ENCODE measurements at places on chromosomes 13 and 19. TPM values are rescaled to one million over a fixed set of nuclear protein-coding genes. Genes with fewer than 3 reads are reported as not detected.

The C2CD4C gene
- total RNA-seq = 0.96 TPM

The LRRC4B gene
- 35.9 TPM for total RNA-seq

The ZNF540 gene
- total RNA-seq = 3.4 TPM

DNA sequence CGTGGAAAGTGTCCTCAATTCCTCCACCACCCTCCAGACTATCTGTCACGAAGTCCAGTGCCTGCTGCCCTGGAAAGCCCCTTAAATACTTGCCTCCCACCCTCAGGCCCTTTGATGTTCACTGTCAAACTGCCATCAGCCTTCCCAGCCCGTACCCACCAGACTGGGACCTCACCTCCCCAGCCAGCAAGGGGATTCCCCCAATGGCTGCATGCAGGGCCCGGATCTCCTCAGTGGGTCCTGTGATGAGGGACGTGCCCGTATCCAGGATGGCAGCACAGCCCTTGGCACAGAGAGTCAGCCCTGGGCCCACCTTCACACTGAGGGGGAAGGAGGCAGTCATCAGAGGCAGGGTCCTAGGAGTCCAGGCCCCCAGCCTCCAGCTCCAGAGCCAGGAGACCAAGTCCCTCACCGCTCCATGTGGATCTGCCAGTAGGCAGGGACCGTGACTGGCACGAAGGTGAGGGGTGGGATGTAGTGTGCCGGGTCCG, 6.1 kb downstream of the NAPSA start:
- no peak for DNase-seq

GRCh38 chr19:29787281-29787680, 24.5 kb upstream of the CCNE1 start:
- no peak for DNase-seq

DNA sequence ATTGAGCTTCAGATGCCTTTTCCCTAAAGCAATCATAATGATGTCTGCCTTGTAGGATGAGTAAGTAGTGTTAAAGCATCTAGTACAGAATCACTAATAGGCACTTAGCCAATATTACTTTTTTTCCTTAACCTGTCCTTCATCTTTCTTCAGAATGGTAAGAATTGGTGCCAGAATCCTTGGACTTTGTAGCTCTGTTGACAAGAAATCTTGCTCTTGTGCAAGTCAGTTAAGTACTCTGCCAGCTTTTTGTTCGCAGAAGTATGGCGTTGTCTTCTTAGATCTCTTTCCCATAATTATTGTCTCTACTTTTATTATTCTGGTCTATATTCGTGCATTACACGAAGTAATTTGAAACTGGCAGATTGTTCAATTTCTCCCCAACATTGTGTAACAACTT, 554.5 kb downstream of the PCDH9 start:
- DNase-seq = no peak

GRCh38 chr19:16180611-16181010, 4.6 kb upstream of the FAM32A start:
- DNase-seq = peak; percentile 96

GRCh38 chr13:96862093-96862492, 132.2 kb downstream of the OXGR1 start:
- no peak for DNase-seq

DNA sequence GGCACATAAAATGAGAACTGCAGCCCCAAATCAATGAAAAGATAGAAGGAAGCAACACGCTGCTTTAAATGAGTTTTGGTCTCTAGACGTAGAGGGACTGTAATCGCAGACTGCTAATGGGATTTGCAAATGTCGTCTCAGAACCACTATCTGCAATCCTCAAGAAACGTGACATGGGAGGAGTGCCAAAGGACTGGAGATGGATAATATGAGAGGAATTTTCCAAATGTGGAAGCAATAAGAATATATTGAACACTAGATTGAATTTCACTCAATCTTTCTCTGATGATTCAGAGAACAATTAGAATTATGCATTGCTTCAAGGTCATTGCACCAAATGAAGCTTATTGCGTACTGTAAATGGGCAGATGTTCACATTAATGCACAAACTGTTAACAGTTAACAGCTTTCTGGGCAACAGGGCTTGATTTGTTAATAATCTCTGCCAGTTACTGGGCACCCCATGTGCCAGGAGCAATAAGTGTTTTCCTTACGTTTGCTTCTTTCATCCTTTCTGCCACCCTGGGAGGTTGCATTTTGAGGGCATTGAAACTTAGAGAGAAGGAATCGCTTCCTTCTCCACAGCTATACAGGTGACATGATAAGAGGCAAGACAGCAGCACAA, 62.8 kb upstream of the WASF3 start:
- DNase-seq = no peak

GRCh38 chr13:43448605-43449336, 338.0 kb downstream of the ENOX1 start:
- DNase-seq = no peak

- DNase-seq = no peak
Observed at GRCh38 chr13:67632590-67632989, 402.5 kb upstream of the PCDH9 start.

DNA sequence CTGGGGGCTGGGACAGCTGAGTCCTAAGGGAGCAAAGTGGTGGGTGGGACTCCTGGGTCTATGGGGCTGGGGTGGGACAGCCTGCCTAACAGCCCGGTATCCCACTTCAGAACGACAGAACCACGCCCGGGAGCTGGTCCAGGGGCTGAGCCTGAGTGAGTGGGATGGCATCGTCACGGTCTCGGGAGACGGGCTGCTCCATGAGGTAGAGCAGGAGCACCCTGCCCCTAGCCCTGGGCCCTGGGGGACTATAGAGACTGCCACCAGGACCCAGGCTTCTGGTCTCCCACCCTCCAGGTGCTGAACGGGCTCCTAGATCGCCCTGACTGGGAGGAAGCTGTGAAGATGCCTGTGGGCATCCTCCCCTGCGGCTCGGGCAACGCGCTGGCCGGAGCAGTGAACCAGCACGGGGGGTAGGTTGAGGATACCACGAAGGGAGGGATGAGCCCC, 8.6 kb downstream of the SPHK2 start:
- no peak for DNase-seq

DNA sequence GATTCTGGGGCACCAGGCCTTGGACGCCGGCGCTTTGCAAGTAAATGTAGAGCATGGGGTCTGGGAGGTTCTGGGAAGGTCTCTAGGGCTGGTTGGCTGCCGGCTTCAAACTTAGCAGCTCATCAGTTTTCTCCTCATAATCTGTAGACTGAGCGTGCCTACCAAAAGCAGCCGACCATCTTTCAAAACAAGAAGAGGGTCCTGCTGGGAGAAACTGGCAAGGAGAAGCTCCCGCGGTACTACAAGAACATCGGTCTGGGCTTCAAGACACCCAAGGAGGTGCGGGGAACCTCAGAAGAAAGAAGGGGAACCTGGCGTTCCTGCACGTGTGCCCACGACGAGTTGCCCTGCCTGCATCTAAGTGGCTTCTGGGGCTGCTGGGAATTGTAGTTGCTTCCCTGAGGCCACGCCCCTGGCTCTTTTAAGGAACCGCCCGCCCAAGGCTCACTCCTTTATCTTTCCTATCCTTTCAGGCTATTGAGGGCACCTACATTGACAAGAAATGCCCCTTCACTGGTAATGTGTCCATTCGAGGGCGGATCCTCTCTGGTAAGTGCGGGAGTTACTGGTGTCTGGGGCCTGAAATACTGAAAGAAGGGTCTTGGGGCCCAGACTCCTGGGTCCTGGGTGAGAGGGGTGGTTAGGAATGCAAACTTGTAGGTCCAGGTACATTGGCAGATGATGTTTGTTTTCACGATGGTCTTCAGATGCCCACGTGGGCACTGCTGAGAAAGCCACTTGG, 984 bp downstream of the RPS11 start:
- DNase-seq = peak; percentile 69

DNA sequence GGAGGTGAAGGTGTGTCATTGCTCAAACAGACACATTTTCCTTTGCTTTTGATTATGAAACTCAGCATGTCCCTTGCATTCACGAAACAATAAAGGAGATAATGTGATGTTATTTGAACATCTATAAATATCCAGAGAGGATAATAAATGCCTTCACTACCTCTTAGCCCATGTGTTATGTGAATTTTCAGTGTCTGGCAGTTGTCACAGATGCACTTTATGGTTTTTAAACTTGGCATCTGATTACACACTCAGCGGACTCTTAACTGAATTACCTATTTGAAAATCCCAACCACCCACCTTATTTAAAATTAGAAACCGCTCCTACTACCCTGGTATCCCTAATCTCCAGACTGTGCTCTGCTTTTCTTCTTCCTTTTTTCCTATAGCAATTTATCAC, 254.2 kb downstream of the COG6 start:
- no peak for DNase-seq

- DNase-seq = peak; percentile 74
Observed at GRCh38 chr13:36030670-36031331, 100.4 kb downstream of the DCLK1 start.

DNA sequence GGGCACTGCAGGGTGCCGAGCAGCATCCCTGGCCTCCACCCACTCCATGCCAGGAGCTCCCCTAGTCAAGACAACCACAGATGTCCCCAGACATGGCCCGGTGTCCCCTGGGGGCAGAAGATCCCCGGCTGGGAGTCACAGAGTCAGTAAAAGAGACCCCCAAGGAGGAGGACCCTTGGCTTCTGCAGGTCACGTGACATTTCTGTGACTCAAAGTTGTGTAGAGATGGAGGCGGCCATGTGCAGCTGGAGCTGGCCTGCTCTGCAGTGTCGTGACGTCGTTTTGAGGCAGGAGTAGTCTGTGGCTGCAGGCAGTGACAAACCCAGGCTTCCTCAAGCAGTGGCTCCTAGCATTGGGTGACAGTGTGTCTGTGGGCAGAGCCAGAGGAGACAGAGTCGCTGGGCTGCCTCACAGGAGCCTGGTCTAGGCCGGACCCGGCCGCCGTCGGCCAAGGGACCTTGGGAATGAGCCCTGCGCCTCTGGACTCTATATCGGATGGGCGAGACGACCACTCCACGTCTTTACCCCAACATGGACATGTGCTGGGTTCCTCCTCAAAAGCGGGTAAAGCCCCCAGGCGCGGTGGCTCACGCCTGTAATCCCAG, 7.7 kb upstream of the DIRAS1 start:
- no peak for DNase-seq

- no peak for DNase-seq
Observed at GRCh38 chr19:13401388-13401787, 104.9 kb downstream of the CACNA1A start.

- DNase-seq = no peak
Observed at GRCh38 chr13:99966064-99966805, 5.3 kb downstream of the ZIC5 start.

- DNase-seq = no peak
Observed at GRCh38 chr13:37481885-37482227, 116.7 kb downstream of the POSTN start.

- DNase-seq = no peak
Observed at GRCh38 chr13:32491028-32491427, 47.6 kb downstream of the N4BP2L2 start.
